ENCODE measurements at places on chromosomes 5 and 9. TPM values are rescaled to one million over a fixed set of nuclear protein-coding genes. Genes with fewer than 3 reads are reported as not detected.

DNA sequence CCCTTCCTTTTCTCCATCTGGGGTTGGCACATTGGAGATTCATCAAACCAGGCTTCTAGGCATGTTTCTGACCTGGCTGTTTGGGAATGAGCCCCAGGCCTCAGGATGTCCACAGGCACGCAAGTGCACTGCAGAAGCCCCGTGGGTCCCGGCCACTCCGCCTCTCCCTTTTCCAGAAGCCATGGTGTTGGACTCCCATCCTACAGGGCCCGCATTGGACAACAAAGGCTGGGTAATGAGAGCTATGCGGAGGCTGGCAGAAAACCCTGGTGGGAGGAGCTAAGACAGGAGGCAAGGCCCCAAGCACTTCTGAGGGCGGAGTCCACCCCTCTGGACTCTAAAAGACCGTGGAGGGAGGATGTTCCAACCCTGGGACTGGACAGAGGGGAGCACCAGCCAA lies 160.6 kb downstream of the OLFM1 start:
- DNase-seq = no peak

- DNase-seq = no peak
Measured at GRCh38 chr9:77927265-77927664, 104.3 kb downstream of the GNAQ start.

Gene LCN12
- total RNA-seq = 11.3 TPM

DNA sequence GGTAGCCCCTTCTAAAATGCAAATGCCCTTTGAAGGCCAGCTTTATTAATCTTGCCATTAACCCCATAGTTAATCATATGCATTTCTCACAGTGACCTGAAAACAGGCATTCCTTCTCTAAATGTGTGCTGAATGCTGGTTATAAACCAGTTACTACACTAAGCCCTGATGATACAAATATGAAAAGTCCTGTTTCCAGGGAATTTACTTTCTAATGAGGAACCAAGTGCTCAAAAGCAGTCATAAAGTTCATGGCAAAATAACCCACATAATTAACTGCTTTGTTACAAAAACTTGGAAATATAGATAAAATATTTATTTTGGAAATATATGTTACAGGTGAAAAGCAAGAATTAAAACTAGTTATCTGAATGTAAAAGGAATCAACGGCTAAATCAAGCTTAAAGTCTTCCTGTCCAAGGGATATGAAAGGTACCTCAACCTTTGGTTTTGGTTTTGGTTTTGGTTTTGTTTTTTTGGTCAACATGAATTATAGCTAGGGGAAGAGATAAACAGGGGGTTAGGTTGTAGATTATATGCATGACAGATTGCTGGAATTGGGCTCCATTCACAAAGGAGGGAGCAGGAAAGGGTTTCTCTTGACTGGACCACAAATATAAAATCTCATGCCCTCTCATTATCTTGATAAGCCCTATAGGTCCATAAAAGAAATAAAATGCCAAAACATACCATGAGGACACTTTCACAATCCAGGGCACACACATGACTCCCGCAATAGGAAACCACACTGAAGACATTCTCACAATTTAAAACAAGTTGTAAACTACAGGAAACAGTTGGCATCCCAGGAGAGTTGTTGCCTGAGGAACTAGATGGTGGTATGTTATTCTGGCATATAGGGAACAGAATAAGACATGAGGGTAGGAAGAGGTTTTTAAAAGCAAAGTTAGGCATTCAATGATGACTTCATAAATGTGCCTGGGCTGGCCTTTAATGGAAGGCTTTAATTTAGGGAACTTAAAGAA lies 46.7 kb upstream of the MACIR start:
- peak; percentile 28 for DNase-seq

Gene CAVIN4
- 0.41 TPM for total RNA-seq

Gene AJM1
- 26.6 TPM for total RNA-seq

All from natural killer cell (primary cell).